Vein endothelial cell (primary cell): ENCODE measurements at places on chromosomes 1 and 21. TPM values are rescaled to one million over a fixed set of nuclear protein-coding genes. Genes with fewer than 3 reads are reported as not detected.

ST6GALNAC3 gene
- total RNA-seq: 30.4 and 56.6 TPM in 2 replicates

HUNK gene
- under 0.01 and 0.10 TPM in 2 replicates for total RNA-seq

SYT11 gene
- 34.4 and 35.9 TPM in 2 replicates for total RNA-seq

CAPN9 gene
- not detected in 2 replicates for total RNA-seq

CTSK gene
- total RNA-seq: 2.0 and 3.7 TPM in 2 replicates

F5 gene
- under 0.01 TPM in 1 of 2 replicates, not detected in the other for total RNA-seq

HENMT1 gene
- total RNA-seq: 1.1 and 2.9 TPM in 2 replicates

ELOVL1 gene
- total RNA-seq: 78.5 and 80.4 TPM in 2 replicates

ANKRD34A gene
- 0.19 and 0.33 TPM in 2 replicates for total RNA-seq

PLCH2 gene
- under 0.01 and 0.33 TPM in 2 replicates for total RNA-seq

ARMH1 gene
- total RNA-seq: 0.19 and 0.33 TPM in 2 replicates

ZBTB7B gene
- total RNA-seq: 15.4 and 16.8 TPM in 2 replicates

KDF1 gene
- not detected in 2 replicates for total RNA-seq
